ENCODE measurements at places on chromosomes 2 and 18. TPM values are rescaled to one million over a fixed set of nuclear protein-coding genes. Genes with fewer than 3 reads are reported as not detected.

- no peak for DNase-seq
Observed at GRCh38 chr18:13366541-13366940, 148.0 kb downstream of the LDLRAD4 start.

GRCh38 chr2:25856377-25856776 lies 21.9 kb downstream of the ASXL2 start:
- no peak for DNase-seq

CCDC121 gene
- 11.0 TPM for polyA plus RNA-seq

DIS3L2 gene
- 47.2 TPM for polyA plus RNA-seq

SLC11A1 gene
- polyA plus RNA-seq, result 0.68 TPM

DNA sequence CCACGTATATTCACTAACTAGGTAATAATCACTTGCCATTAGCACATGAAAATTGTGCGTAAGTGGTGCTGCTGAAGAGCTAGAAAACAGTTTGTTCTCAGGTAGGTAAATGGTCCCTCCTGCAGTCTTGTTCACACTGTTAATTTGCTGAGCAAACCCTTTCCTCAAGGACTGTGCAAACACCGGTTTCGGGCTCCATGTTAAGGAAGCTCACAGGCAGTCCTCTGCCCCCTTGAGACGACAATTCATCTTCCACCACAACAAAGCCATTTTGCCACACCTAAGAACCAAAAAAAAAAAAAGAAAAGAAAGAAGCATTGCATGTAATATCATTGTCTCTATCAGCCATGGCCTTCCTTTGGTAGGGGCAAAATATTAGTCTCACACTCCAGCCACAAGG lies 193.9 kb downstream of the BCL11A start:
- no peak for DNase-seq

HDLBP gene
- polyA plus RNA-seq, result 338 TPM

- DNase-seq, result no peak
Observed at GRCh38 chr2:9703701-9704221, 73.0 kb upstream of the YWHAQ start.

NEU4 gene
- polyA plus RNA-seq, result 2.1 TPM

RHBDD1 gene
- polyA plus RNA-seq, result 30.0 TPM

LIPG gene
- polyA plus RNA-seq, result 39.3 TPM

GRCh38 chr2:237045449-237045848 lies 40.2 kb upstream of the COPS8 start:
- DNase-seq, result no peak

DNA sequence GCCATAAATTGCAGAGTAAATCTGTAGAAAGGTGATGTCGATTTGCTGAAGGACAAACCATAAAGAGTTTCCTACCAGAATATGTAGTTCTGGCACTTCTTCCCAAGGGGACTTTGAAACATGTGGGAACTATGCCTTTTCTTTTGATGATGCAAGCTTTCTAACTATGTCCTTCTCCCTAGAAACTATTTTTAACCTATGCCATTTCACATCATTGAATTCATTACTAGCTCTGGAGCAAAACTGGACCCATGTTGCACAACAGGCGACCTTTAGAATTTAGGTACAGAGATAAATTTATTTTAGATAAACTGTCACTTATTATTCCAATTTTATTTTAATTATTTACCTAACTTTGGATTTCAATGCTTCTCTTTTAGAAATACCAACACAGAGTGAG lies 186.5 kb downstream of the CCDC102B start:
- no peak for DNase-seq

GRCh38 chr2:17805717-17806363 lies 10.4 kb upstream of the MSGN1 start:
- no peak for DNase-seq

DNA sequence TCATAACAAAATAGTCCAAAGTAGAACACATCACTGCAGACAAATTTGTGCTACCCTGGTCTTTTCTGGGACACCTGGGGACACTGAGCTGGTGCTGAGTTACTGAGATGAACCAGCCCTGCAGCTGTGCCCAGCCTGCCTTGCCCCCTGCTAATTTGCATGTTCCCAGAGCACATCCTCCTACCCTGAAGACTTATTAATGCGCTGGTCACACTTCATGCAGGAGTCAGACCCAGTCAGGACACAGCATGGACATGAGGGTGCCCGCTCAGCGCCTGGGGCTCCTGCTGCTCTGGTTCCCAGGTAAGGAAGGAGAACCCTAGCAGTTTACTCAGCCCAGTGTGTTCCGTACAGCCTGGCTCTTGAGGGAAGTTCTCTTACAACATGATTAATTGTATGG lies 1518.3 kb downstream of the RPIA start:
- DNase-seq, result no peak

Measured in left renal cortex interstitium (tissue), 4 donors.